H1 (cell line): ENCODE measurements at places on chromosomes 16 and 17.

- no peak for DNase-seq
These were observed 32.1 kb downstream of the PRKAR1A start for GRCh38 chr17:68544111-68544915.

DNA sequence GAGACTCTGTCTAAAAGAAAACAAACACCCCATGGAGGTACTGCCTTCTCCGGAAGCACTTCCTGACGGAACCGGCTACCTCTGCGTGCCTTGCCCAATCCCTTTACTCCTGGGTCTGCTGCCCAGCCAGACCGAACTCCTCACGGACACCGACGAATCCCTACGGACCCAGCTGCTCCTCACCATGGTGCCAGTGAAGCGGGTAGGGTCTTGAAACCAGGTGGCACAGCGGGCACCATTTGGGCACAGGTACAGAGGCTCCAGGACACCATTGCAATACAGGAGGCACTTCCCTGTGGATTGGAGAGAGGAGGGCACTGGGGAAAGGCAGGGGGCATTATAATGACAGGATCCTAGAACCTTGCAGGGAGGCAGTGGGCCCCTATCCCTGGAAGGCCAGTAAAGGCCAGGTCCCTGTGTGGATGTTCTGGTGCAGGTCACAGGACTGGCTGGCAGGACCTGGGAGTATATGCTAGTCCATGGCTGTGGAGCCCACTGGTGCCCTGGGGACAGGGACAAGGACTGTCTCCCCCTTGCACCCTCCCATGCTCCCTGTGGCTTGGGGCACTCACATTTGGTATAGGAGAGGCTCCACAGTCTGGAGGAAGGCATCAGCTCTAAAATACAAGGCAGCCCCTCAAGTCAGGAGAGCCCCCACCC is 2.3 kb downstream of the SLC25A39 start:
- DNase-seq, result no peak

- no peak for DNase-seq
These were observed 782.7 kb upstream of the KIF2B start for GRCh38 chr17:53039981-53040380.

- DNase-seq, result no peak
These were observed 25.1 kb downstream of the SLC6A4 start for GRCh38 chr17:30210366-30210765.

DNA sequence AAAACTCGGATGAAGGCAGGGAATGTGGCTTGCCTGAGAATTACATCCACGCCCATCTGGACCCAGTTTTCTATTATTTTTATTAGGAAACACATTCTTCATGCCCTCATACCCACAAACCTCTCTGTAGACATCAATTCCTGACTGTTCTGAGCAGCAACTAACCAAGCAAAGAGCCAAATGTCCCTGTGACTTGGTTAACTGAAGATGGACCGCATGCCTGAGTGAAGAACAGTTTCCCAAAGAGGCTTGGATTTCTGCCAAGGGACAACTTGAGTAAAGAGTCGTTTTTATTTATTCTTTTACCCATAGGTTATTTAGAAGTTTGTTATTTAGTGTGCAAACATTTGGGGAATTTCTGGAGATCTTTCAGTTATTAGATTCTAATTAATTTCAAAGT is 259.8 kb downstream of the GRIN2A start:
- no peak for DNase-seq

DNA sequence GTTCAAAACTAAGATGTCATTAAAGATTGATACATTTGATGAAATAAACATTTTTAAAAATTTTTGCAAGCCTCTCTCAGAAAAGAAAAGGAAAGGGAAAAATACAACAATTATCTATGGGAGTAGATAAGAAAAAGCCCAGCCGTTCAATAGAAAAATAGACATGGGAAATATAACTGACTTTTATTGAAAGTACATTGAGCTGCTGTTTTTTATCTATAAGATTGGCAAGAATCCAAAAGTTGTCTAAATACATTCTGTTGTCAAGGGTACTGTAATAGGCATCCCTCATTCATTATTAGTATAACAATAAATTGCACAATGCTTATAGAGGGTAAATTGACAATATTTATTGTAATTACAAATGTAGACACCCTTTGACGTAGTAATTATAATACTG is 38.4 kb upstream of the IRX6 start:
- DNase-seq, result no peak

GRCh38 chr17:11948789-11949188 is 48.5 kb downstream of the ZNF18 start:
- no peak for DNase-seq

DNA sequence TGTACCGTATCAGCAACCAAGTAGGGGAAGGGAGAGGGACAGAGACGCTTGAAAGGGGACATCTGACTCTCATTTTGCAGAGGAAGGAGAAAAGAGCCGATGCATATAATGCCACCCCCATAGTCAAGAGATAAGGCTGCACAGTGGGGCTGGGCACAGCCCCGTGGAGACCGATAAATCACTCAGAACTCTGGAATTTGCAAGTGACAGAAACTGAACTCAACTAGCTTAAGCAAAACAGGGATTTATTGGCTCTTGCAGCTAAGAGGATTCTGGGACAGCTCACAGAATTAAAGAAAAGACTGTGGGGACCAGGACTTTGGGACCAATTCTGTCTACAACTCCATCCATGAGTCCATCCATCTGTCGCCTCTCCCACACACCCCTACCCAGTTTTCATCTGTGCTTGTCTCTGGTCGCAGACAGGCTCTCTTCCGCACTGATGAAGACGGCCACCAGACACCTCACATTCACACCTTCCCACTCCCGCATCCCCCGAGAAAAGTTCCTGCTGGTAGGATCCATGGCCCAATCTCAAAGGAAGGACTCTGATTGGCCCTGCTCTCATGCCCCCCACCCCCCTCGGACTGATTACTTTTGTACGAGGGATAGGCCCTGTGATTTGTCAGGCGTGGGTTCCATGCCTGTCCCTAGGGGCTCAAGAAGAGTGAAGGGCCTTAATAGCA is 105.9 kb upstream of the RPL38 start:
- no peak for DNase-seq

DNA sequence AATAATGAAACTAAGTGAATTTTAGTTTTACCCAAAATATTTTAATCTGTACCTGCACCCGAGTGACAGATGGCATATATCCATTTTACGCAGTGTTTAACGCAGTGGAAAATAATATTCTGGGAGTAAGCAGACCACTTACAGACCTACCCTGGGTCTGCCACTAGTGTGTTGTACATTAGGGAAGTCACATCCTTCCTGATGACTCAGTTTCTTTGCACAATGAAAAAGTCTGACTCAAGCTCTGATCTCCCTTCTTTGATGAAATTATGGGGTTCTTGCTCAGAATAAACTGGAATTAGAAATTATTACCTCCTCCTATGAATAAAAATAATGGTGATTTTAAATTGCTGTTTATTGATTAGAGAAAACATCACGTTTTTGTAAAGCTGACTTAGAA is 123.2 kb upstream of the AXIN2 start:
- DNase-seq, result no peak

- DNase-seq, result no peak
These were observed 9.6 kb downstream of the ZNF750 start for GRCh38 chr17:82830249-82830661.

GRCh38 chr17:6297960-6298359 is 137.0 kb downstream of the AIPL1 start:
- DNase-seq, result no peak

- no peak for DNase-seq
These were observed 24.4 kb upstream of the ABAT start for GRCh38 chr16:8649829-8650554.

GRCh38 chr16:77211880-77212740 is 12.9 kb downstream of the SYCE1L start:
- peak; percentile 89 for DNase-seq

DNA sequence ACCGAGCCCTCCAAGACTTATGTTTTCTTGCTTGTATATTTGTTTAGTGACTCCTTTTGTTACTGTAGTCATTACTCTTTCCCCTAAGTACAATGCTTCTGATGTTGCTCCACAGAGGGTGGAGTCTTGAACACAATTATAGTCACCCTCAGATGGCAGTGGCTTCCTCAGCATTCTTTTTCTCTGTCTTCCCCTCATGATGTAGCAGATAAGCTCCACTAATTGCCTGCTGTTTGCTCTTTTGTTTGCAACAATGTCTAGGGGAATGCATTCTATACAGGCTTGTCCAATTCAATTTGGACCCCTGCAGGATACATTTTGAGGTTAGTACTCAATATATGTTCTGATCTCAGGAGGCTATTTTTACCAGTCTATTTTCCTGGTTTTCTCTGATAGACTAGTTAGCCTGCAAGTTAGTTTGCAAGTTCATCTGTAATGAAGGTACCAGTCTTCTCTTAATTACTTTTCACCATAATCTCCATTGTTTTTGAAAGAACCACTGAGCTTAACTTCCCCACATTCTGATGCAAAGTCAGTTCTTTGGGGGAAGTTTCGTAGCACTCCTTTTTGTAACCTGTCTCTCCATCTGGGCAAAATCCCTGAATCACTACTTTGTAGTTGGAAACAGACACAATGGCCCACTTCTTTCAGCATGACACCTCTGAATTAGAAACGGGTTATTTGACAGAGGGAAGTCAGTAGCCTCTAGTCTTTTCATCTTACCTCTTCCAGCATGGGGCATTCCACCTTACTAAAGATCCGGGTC is 1509.2 kb downstream of the CDH11 start:
- no peak for DNase-seq

GRCh38 chr16:22267764-22268163 is 29.4 kb upstream of the POLR3E start:
- no peak for DNase-seq

DNA sequence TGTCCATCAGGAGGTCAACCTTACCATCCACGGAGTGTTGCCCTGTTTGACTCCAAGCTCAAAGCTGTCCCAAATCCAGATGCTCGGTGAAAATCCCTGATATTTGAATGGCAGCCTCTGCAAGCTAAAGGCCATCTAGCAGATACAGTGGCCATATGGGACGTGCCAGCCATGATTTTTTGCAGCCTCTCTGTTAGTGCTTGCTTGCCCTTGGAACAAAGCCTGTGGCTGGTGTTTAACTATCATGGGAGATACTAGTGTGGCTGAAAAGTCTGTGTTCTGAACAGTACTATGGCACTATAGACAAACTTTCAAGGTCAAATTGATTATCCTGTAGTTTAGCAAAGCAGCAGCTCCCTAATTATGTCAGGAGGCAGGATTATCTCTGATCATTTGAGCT is 214.3 kb downstream of the CDH13 start:
- DNase-seq, result no peak

- no peak for DNase-seq
These were observed 223.0 kb downstream of the NTN1 start for GRCh38 chr17:9244066-9245052.

- DNase-seq, result no peak
These were observed 113.9 kb upstream of the TBX2 start for GRCh38 chr17:61285526-61286320.

DNA sequence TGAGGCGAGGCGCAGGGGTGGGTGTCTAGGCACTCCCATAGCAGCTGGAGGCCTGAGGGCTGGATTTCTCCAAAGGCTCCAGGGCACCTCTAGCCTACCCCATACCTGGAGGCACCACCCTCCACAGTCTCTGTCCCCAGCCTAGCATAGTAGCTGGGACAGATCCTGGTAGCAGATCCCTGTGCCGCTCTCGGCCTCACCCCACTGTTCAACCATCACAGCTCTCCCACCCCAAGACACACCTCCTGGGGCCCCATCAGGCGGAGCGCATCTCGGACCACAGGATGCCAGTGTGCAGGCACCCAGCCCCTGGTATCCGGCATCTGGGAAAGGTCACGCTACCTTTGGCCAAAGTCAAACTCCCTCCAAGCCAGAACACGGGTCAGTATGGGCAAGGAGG is 7.1 kb downstream of the BTBD17 start:
- no peak for DNase-seq

- no peak for DNase-seq
These were observed 2.9 kb downstream of the TMEM235 start for GRCh38 chr17:78234261-78234865.

DNA sequence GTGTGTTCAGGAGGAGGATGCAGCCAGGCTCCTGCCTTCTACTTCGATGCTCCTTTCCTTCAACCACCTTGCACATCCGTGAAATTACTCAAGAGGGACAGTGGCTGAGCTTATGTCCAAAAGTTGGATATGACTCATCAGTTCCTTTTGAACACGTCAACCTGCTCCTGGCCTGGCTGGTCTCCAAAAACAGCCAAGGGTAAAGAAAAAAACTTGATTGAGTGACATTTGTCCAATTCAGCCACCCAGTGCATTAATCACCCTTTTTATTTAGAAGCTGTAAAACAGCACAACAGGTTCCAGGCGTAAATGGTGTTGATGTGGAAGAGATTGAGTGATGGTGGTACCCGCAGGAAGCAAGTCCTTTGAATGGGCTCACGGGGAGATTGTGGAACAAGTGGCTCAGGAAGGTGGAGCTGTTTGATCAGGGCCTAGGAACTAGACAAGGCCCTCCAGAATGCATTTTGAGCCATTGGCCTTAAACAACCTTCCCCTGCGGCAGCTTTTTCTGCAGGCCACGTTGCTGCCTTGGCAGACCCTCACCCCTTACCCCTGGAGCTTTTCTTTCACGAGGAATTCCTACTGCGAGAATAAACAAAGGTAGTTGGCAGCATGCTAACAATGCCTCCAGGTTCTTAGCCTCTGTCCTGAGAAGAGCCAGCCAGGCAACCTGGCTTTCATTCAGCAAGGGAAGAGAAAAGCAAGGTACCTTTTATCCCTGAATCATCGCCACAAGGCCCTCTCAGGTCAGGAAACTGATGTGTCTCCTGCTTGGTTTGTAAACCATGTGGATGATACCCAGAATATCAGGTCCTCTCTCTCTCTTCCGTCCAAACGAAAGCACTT is 173.3 kb upstream of the CACNG5 start:
- no peak for DNase-seq

DNA sequence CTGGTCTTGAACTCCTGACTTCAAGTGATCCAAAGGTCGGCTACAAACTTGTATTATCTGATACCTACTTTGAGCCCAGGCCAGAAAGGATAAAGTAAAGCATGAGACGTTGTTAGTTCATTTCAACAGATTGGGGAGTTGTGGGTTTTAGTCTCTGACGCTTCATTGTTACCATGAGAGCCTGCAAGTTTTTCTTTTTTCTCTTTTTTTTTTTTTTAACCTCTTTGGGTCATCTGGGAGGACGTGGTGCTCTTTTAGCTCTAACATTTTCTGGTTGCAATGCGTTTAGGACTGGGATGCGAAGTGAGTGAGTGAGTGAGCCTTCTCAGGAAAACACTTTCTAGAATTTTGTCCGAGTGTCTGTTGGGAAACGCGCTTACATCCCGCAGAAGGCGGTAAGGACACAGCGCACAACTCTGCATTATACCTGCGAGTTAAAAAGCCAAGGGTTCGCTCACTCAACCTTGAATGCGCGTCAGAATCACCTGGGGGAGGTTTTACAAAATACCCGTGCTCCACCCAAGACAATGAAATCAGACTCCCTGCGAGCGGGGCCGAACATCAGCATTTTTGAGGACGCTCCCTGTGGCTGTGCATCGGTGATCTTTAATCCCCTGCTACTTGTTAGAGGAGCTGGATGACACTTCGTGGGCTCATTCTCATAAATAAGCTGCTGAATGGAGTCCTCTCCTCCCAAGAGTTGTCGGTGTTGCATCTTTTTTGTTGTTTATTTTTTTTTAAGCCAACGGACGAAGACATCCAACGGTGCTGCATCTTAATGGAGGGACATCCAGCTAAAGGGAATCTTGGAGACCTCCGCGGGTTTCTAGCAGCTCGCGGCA is 629 bp upstream of the RNF135 start:
- DNase-seq, result peak; percentile 56
